ENCODE measurements at places on chromosomes 3 and 15.

- DNase-seq: no peak
Observed at GRCh38 chr3:55735976-55736375, 248.9 kb upstream of the WNT5A start.

GRCh38 chr3:87320756-87321626 lies 44.6 kb upstream of the POU1F1 start:
- DNase-seq: no peak

DNA sequence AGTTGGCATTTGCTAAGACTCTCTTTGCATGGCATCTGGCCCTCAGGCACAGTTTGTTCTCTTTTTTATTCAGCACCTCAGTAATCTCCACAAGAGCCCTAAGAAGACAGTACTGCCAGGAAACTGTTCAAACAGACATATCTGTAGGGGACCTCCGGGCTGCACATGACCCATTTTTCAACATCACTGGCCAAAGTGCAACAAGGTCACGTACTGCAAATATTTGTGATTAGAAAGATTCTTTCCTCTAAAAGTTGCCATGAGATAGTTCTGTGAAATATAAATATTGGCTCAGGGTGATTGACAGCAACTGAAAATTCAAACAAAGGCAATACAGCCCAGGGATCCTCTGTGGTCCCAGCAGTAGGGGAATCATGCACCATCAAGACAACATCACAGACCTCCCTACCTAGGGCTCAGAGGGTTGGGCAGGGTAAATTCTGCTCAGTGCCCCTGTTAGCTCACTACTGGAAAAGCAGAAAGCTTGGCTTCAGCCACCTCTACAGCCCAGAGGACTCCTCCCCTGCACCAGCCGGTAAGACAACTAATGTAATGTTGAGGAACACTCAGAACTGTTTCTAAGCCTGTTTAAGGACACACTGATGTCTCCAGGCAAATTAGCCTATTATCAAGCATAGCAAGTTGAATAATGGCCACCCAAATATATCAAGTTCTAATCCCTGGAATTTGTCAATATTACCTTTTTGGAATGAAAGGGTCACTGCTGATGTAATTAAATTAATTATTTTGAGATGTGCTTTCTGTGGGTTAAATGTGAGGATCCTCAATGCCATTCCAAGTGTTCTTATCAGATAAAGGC lies 117.4 kb upstream of the LPP start:
- DNase-seq: no peak

- no peak for DNase-seq
Observed at GRCh38 chr3:141699324-141699723, 38.8 kb upstream of the RNF7 start.

- no peak for DNase-seq
Observed at GRCh38 chr15:47409600-47409999, 307.7 kb upstream of the SEMA6D start.

- DNase-seq: no peak
Observed at GRCh38 chr15:71779073-71779797, 31.1 kb upstream of the NR2E3 start.

DNA sequence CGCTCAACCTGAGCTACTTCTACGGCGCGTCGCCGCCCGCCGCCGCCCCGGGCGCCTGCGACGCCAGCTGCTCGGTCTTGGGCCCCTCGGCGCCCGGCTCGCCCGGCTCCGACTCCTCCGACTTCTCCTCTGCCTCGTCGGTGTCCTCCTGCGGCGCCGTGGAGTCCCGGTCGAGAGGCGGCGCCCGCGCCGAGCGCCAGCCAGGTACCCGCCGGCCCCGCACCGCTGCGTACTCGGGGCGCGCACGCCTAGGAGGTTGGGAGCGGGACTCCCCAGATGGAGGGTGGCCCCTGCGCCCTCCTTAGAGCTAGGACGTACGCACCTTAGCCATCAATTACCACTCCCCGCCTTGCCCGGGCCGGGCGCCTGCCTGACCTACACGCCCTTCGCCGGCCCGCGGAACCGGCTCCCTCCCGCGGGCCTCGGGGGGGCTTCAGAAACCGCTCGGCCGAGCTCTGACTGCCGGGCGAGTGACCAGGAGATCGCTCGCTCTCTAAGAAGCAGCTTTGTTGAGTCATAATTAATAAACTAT lies 466 bp downstream of the NFKBIZ start:
- DNase-seq: no peak

- DNase-seq: no peak
Observed at GRCh38 chr15:40495516-40495915, 24.7 kb downstream of the CHST14 start.

- no peak for DNase-seq
Observed at GRCh38 chr3:196712514-196713413, 587 bp downstream of the PIGX start.

DNA sequence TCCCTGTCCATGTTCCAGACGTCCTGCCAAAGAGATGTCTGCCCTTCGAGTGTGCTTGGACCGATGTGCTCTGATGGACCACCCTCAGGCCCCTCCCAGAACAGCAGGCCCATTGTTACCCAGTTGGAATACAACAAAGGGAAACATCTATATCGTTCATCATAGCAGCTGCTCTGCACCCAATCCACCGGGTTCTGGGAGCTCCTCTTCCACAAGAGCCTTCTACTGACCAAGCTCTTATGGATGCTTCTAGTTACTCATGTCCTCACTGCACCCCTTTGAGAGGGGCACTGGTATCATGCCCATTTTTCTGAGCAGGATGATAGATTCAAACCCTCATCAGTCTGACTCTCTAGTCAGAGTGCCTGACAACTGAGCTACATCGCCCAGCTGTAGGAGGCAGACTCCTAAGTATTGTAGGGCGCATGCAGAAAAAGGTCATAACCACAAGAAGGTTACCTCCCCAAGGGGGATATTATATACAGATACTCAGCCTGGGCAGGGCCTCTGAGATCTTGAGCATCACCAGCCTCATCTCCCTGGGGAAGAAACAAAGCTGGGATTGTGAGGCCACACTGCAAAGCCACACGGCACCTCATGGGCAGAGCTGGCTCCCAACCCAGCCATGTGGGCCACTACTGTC lies at the start of gene SSUH2:
SSUH2 (minus strand) TSS at position 51 of the 643 bp plus-strand sequence; CDS start at position 11, 40 bp downstream.
- no peak for DNase-seq

DNA sequence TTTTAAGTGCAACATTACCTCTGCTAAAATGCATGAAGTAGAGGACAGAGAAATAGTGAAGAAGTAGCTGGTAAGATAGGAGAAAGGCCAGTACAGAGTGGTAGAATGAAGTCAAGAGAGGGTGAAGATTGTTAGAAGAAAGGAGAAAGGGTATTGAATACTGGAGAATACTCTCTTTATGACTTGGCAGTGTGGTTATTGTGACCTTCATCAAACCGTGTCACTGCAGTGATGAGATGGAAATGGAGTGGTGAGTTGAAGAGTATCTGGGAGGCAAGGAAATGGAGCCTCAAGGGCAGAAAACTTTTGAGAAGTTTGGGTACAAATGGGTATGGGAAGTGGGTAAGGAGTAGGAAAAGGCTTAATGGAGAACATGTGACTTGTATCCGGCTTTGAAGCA lies 24.7 kb downstream of the MINDY2 start:
- DNase-seq: no peak

Measured in brain pericyte (primary cell).